ENCODE measurements at places on chromosomes 2 and 18.

DNA sequence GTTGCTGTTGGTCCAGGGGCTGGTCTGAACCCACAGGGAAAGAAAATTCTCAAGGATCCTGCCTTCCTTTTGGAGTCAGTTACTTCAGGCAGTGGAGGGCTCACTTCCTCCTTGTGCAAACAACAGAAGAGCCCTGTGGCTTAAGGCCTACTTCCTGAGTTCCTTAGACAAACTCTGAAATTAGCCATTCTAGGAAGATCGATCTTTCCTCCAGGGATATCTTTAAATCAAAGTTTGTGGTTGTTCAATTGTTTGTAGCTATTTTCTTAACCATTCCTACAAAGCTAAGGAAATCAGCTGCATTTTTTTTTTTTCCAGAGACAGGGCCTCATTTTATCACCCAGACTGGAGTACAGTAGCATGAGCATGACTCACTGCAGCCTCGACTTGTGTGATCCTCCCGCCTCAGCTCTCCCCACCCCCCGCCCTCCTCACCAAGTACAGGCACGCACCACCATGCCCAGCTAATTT lies 156.0 kb downstream of the TANC1 start:
- DNase-seq, result no peak

DNA sequence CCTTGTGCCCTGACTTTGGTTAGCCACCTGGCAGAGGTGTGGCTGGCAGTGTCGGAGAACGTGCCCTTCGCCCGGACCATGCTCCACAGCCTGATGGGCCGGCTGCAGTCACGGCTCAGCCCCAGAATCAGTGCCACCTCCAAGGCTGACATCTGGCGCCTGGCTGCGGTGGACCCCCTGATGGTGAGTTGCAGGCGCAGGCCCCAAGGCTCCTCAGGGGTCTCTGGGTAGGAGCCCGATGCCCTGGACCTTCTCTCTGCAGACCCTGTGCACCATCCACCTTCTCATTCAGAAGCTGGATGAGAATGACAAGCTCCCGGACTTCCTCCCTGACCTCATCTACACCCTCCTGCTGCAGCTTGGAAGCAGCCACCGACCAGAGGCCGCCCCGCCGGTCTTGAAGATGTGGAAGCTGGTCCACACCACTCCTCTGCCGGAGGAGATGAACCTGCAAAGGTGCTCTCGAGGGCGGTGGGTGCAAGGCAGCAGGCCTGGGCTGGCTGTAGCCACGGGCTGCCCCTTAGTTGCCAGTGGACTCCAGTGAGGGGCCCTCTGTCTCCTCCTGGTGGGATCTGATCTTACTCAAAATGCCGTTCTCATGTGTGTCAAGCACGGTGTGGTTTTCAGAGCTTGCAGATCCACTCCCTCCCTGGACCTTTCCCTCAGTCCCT lies 32.1 kb downstream of the HJURP start:
- no peak for DNase-seq

- DNase-seq, result peak; percentile 59
These were observed 130.8 kb downstream of the FIGN start for GRCh38 chr2:163604941-163605555.

GRCh38 chr2:68250652-68251186 lies 1.6 kb downstream of the PPP3R1 start:
- DNase-seq, result no peak

- no peak for DNase-seq
These were observed 60.9 kb downstream of the HDAC4 start for GRCh38 chr2:239339726-239340601.

DNA sequence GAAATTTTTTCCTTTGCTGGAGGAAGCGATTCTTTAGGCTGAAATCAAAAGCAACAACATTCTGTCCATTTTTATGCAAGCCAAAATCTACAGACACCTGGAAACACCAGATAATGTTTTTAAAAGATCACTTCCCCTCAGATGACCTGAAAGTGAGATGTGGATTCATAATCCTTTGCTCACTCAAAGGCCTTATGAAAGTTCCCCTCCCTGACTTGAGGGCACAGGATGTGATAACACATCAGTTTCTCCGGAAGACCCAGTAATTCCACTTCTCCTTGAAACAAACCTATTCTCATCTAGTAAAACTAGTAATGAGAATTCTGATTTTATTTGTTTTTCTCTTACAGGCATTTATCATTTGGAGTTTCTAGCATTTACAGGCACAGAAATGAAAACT lies 218.3 kb upstream of the RND3 start:
- no peak for DNase-seq

GRCh38 chr2:30336978-30337841 lies 105.9 kb downstream of the LBH start:
- no peak for DNase-seq

DNA sequence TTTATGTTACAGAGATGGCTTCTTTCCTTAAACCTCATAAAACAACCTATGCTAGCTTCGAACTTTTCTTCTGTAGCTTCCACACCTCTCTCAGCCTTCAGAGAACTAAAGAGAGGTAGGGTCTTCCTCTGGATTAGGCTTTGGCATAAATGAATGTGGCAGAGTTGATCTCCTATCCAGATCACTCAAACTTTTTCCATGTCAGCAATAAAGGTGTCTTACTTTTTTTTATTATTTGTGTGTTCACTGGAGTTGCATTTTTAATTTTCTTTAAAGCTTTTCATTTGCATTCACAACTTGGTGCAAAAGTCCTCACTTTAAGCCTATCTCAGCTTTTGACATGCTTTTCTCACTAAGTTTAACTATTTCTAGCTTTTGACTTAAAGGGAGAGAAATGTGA lies 66.0 kb downstream of the LANCL1 start:
- DNase-seq, result no peak

GRCh38 chr2:119429225-119429981 lies 2.3 kb upstream of the TMEM37 start:
- DNase-seq, result no peak

- DNase-seq, result no peak
These were observed 9.4 kb upstream of the GBX2 start for GRCh38 chr2:236177604-236177966.

- DNase-seq, result peak; percentile 59
These were observed 105.1 kb downstream of the SLC8A1 start for GRCh38 chr2:40346535-40347354.

DNA sequence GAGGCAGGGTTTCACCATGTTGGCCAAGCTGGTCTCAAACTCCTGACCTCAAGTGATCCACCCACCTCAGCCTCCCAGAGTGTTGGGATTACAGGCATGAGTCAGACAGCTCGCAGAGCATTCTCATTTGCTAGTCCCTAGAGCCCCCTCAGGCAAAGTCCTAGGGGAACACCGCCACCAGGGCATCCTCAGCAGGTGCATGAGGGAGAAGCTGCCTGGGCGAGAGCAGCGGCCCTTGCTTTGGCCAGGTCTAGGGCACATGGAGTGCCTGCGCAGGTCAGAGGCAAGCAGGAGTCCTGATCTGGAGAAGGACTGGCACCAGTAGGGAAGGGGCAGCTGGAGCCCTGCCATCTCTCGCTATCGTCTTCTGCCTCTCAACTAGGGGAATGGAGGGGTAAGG lies 32.4 kb downstream of the NGEF start:
- DNase-seq, result no peak

DNA sequence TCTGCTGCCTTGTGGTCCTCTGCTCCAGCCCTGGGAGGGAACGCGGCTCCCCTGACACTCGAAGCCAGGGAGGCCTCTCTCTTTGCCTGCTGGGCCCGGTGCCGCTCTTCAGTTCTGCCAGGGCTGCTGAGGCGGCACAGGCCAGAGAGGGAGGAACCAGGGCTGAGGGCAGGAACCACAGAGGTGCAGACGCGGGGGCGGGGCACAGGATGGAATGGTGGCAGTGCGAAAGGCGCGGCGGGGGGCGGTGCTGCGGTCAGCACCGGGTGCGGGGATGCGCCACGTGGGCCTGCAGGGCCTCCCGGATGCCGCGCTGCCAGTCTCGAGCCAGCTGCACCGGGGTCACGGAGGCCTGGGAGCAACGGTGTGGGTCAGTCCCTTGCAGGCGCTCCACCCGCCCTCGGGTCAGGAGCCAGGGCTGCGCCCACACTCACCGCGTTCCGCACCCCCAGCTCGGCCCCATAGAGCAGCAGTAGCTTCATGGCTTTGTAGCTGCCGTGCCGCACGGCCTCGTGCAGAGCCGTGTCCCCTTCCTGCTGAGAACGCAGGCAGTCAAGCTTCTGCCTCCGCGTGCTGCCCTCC lies 4.4 kb downstream of the ANKRD23 start:
- DNase-seq, result no peak

GRCh38 chr2:88187038-88187676 lies 17.0 kb downstream of the THNSL2 start:
- peak; percentile 26 for DNase-seq

- DNase-seq, result peak; percentile 6
These were observed 15.9 kb upstream of the C1QL2 start for GRCh38 chr2:119174216-119174992.

GRCh38 chr2:25078170-25079049 lies 36.5 kb downstream of the EFR3B start:
- no peak for DNase-seq

DNA sequence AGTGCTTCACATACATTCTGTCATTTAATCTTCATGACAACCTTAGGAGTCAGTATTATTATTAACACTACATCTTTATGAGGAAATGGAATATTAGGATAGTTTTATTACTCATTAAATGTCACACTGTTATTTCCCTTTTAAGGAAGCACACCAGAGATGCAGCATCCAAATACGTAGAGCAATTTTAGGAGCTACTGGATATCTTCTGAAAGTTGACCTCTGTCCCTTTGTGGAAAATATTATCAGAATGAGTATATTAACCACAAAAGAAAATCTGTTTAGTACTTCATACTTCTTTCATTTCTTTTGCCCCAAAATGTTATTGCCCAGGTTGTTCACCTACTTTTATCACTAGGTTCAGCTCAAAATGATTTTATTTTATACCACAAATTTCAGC lies 72.9 kb upstream of the APCDD1 start:
- no peak for DNase-seq

GRCh38 chr2:68466361-68466777 lies 725 bp downstream of the FBXO48 start:
- peak; percentile 29 for DNase-seq

- DNase-seq, result peak; percentile 76
These were observed 15.8 kb upstream of the SELENOI start for GRCh38 chr2:26330114-26330549.

DNA sequence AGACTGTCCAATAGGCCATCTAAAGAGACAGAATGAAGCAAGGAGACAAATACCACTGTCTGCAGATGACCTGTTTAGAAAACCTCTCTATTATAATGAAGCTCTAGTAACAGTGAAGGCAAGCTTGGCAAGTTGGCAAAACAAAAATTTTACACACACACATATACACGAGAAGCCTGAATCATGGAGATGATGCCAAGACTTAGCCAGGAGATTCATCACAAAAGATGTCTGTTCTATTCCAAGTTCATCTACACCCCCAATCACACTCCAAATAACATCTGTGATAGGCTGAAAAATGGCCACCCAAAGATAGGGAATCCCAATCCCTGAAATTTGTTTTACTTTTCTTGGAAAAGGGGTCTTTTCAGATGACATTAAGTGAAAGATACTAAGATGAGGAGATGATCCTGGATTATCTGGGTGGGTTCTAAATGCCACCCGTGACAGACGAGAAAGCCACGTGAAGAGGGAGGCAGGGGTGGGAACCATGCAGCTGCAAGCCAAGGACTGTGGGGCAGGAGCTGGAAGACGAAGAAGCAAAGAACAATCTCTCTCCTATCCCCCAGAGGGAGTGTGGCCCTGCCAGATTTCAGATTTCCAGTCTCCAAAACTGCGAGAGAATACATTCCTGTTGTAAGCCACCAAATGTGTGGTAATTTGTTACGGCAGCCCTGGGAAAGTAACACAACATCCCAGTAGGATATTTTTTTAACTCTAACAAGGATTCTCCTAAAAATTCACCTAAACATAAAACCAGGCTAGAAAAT lies 20.0 kb downstream of the HDLBP start:
- DNase-seq, result no peak

DNA sequence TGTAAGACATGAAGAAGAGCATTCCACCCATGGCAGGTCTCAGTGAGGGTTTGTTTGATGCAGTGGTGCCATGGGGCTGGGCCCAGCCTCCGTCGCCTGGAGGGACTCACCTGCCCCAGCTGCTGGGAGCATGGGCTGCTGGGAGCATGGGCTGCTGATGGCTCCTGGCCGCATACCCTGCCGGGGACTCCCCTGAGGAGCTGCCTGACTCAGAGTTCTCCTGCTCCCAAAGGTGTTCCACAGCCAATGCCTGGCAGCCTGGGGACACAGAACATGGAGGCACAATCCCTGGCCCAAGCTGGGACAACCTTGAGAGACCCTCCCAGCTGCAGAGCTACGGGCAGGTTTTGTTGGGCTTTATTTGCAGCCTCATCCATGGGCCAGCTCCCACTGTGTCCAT lies 108.4 kb downstream of the COPS8 start:
- no peak for DNase-seq

DNA sequence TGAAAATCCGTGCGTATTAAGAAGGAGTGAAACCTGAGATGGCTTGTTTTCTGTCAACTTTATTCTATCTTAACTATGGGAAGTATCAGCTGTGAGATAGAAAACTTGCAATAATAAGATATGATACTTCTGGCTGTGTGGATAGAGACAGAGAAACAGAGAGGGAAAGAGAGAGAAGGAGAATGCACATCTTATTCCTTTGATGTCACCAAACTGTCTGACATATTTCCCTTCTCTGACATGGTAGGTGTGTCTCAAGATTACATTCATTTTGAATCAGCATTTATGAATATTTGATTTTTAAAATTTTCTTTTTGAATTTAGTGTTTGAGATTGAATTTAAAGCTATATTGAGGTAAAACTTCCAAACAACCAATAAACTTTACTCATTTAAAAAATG lies 69.4 kb downstream of the CDC42EP3 start:
- DNase-seq, result no peak

DNA sequence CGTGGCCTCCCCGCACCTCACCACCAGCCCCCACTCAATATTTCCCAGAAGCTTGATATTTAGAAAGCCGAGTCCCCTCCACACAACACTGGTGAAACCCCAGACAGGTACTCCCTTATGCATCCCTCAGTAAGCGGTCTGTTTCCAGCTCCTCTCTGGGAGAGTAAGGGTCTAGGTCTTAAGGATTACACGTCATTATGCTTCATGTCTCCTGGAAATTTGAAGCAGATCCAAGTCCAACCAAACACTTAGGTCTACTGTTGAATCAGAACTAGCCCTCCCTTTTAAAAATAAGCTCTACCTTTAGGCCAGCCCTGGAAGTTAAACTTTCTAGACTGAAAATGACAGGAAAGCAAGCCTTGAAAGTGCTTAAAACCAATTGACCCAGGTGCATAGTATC lies 1.5 kb upstream of the OST4 start:
- peak; percentile 37 for DNase-seq

- no peak for DNase-seq
These were observed 4.1 kb downstream of the PDCD1 start for GRCh38 chr2:241854342-241855244.

GRCh38 chr2:30060562-30060961 lies 86.2 kb upstream of the YPEL5 start:
- no peak for DNase-seq

- peak; percentile 92 for DNase-seq
These were observed 38.8 kb downstream of the PPP4R1 start for GRCh38 chr18:9575558-9575957.

GRCh38 chr18:26575865-26576217 lies 27.5 kb upstream of the KCTD1 start:
- DNase-seq, result no peak

GRCh38 chr2:44817673-44818335 lies 123.7 kb upstream of the SIX3 start:
- DNase-seq, result no peak

Data from muscle of back (tissue), 13 donors.